Lung (tissue), 17 donors: ENCODE measurements at places on chromosomes 5 and 9. TPM values are rescaled to one million over a fixed set of nuclear protein-coding genes. Genes with fewer than 3 reads are reported as not detected.

- no peak for DNase-seq
Observed at GRCh38 chr5:132684922-132685720, 11.3 kb downstream of the IL4 start.

- DNase-seq: no peak
Observed at GRCh38 chr9:104907278-104907951, 20.5 kb downstream of the ABCA1 start.

DNA sequence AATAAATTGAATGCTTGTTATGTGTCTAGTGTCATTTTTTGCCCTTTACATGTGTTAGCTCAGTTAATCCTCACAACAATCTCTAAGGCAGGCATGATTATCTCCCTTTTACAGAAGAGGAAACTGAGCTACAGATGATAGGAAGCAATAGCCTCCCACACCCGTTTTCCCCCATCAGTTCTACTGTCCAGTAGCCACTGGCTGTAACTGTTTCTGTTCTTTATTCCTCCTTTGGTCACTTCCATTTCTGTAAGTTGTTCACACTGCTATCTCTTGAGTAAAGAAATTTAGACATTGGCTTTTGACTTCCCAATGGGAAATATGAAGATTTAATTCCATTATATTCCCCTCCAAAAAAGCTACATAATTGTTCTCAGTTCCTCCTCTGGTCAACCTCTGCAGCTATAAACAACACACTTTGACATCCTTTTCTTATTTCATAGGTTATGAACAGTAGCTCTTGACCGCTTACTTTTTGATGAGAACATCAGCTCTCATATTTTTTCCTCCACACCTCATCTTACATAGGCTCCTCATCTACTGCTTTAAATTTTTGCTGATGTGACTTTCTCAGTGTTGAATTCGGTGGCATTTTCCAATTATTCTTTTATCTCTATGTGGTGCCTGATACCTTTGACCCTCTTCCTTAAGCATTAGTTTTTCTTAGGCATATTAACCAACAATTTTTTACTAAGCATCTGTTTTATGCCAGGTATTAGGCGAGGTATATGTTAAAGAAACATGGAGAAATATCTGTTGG is 21.4 kb downstream of the SPZ1 start:
- no peak for DNase-seq

DNA sequence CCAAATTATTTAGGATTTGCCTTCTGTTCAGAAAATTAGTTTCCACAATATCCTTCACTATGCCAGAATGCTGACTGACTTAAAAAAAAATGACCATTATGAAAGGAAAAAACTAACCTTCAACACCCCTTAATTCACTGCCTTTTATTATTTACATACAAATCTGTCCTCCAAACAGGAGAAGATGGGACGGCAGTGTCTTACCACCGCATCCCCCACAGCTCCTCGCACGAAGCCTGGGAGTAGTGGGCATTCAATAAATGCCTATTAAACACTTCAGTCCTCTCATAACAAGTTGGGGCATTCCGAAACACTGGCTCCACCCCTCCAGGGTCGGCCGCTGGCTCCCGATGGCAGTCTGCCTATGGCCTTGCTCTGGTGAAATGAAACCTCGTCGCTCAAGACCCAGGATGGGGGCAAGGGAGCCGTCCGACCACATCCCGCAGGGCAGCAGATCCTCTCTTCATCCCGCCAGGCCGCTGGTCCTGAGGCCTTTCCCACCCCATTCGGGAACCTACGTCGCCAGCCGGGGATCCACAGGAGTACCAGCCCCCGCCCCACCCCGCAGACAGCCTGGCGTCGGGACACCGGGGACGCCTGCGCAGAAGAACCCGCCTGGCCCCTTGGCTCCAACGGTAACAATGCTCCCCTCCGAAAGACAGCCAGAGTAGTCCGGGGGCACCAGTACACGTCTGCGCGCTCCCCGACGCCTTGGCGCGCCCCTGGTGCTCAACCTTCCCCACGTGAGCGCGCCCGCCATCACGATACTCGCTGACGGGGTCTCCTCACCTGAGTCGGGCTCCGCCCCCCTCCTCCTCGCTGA is 613 bp downstream of the ZBTB5 start:
- peak; percentile 86 for DNase-seq

Gene ITGA1
- 20.3 TPM for polyA plus RNA-seq

DNA sequence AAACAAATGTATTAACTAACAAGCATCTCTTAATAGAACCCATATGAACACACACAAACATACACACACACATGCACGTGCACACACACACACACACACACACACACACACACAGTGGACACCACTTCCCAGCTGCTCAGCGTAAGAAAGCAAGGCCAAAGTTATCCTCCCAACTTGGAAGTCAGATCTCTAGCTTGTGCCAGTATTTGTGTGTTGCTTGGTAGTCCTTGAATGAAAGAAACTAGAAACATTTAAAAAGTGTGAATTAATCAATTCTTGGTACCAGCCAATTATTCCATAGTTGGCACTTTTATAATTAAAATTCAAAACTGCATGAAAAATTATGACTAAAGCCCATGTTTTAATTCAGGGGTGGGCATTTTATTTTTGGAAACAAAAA is 178.1 kb downstream of the TMEM161B start:
- DNase-seq: no peak

GRCh38 chr9:76651119-76651705 is 113.0 kb upstream of the PCA3 start:
- DNase-seq: no peak

Gene S100Z
- 1.7 TPM for polyA plus RNA-seq

Gene IL4
- polyA plus RNA-seq: not detected

Gene SV2C
- polyA plus RNA-seq: 0.01 TPM

Gene RABGAP1
- polyA plus RNA-seq: 9.6 TPM
